Stimulated activated CD8-positive, alpha-beta memory T cell treated with anti-CD3 and anti-CD28 coated beads, Interleukin-4, amount 100 ng/mL, for 24 hours (primary cell): ENCODE measurements at places on chromosomes 5 and 9.

- no peak for DNase-seq
Measured at GRCh38 chr9:91843623-91844148, 106.3 kb downstream of the ROR2 start.

DNA sequence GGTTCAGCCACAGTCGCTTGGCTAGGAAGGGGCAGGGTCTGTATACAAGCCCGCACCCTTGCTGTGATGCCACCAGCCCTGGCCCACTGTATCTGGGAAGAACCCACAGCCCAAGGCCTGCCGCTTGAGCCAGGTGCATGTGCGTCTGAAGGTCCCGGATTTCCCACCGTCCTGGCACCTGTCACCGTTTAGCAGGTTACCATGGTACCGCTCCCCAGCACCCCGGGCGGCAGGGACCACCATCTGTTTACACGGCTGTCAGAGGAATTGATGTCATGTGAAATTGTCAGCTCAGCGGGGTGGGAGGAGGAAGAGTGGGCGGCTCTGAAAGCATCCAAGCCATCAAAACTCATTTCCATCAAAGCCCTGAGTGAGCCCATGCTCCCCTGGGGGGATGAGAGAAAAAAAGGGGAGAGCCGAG, 92.7 kb downstream of the HRH2 start:
- no peak for DNase-seq

GRCh38 chr5:176500511-176500910, 36.7 kb downstream of the RNF44 start:
- no peak for DNase-seq

GRCh38 chr5:141940695-141941271, 17.1 kb downstream of the DELE1 start:
- no peak for DNase-seq

- DNase-seq: no peak
Measured at GRCh38 chr5:90792725-90793124, 234.1 kb downstream of the ADGRV1 start.

GRCh38 chr5:126878634-126879033, 101.7 kb downstream of the LMNB1 start:
- DNase-seq: no peak

DNA sequence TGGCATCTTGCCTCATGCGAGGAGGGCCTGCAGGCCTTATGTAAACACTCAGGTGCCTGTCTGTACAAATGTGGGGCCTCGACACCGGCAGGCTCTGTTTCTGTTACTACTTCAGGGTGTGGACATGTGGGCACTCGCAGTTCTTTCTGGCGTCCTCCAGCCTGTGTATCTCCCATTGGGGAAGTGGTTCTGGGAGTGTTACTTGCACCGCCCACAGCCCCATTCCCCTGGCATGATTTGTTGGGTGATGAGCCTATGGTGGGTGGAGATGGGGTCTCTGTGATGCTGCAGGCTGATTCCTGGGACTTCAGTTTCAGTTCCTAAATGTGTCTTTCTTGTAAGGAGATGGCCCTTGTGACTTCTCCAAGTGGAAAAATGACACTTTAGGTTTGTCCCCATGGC, 82.1 kb upstream of the PITX1 start:
- DNase-seq: no peak

GRCh38 chr9:29806937-29807618, 2233.8 kb upstream of the C9orf72 start:
- DNase-seq: no peak

DNA sequence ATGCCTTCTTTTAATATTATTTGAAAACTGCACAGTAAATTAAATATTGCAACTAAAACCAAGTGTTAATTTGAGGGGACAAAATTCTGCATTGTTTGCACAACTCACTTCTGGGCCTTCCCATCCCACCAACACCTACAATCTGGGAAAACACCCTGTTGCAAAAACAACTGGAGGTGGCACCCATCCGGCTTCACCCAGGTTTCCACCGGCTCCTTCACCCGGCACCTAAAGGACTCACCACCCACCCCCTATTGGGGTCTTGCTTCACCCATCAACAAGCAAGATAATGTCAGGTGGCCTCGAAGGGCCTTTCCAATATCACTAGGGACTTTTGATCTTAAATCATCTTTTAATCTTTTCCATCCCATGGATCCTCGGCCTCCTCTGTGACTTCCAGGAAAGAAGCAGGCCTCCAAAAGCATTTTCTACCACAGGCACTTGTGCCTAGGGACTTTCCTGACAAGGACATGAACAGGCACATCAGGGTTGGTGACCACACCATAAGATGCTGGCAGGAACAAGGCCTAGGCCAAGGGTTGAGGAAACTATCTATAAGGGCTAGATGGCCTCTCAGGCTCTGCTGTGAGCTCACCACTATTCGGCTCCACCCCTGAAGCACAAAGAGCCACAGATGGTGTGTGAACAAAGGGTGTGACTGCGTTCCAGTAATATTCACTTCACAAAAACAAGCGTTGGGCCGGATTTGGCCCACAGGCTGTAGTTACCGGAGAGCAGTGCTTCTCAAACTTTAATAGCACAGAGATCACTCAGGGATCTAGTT, 205.1 kb downstream of the AUH start:
- no peak for DNase-seq

DNA sequence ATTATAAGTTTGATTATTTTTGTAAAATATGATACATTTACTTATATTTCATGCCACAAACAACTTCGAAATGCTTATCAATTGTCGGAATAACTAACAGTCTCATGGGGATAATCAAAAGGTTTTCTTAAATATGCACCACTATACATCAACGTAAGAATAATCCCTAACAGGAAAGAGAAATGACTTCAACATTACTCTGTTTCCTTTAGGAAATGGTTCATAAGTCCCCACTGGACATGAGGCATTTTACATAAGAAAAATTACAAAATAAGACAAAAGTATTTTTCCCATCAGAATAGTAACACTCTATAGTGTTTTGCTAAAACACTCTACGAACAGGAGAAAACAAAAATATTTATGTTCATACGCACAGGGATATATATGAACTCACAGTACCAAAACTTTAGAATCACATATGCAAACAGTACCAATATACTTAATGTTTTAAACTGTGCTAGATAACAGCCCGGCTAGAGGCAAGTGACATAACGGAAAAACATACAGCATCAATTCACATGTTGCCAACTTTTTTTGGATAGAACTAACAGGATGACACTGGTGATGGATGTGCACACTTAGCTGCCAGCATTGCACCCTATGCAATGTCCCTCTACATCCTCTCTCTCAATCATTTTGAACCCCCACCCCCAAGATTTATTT, 120.5 kb downstream of the NFIB start:
- no peak for DNase-seq

DNA sequence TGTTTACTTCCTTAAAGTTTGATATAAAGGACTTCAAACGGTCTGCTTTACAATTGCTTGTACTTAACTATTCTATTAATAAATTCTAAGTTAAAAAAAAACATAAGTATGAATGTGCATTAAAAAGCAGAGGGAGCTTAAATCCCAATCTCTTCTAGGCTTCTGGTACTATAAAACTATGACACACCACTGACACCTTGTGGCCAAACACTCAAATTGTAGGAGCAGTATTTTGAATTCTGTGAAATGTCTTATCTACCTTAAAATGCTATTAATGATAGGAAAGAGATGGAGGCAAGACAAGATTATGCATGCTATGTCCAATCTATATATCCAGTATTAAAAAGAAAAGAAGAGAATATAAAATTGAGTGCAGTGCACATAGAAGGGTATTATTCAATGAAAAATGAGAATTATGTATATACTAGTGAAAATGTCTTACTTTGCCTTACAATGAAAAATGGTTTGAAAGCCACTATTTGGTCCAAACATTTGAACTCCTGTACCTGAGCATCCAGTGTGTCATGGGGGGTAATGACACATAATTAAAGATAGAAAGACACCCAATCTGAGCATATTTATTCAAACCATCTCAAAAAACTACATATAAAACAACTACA, 87.6 kb downstream of the ERP44 start:
- DNase-seq: no peak

GRCh38 chr5:154467655-154468354, 10.2 kb downstream of the HAND1 start:
- peak; percentile 66 for DNase-seq
